ENCODE measurements at places on chromosomes 1 and 21.

- no peak for DNase-seq
Measured at GRCh38 chr1:12047120-12047876, 15.8 kb upstream of the TNFRSF8 start.

DNA sequence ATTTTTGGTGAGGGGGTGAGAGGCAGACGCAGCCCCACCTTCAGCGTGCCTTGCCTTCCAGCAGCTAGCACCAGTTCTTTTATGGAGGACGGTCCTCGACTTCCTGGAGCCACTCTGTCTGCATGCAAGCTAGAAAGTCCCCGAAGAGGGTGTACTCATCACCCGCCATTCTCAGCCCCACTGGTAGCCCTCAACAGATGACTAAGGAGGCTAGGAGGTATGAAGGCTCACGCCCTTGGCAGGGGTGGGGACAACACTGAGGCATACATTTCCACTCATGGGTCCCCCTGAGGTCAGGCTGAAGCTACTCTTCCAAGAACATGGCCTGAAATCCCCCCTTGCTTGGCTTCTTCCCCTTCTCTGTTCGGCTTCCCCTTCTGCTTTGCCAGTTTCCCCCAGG is 8.9 kb upstream of the PTPRF start:
- DNase-seq = no peak

DNA sequence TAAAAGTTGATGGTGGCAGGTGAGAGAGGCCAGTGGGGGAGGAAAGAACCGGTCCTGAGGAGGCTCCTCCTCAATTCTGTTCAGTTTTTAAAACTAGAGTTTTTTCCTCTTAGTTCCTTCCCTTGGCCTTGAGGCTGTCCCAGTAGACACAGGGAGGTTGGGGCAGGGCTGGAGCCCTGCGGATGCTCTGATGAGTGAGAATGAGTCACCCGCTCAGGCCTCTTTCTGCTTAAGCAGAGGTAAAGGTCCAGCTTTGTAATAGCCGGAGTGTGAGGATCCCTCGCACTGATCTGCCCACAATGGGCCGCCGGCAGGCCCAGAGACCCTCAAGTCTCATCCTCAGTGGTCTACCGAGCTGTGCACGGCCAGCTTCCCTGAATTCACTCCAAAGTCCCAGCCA is 49.6 kb upstream of the IRF2BP2 start:
- DNase-seq = no peak

DNA sequence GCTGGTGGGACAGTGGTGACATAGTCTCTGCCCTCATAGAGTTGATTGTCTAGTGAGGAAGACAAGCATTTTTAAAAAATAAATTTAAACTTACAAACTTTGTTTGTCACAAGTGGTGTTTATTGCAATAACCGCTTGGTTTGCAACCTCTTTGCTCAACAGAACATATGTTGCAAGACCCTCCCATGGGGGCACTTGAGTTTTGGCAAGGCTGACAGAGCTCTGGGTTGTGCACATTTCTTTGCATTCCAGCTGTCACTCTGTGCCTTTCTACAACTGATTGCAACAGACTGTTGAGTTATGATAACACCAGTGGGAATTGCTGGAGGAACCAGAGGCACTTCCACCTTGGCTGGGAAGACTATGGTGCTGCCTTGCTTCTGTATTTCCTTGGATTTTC is 58.4 kb downstream of the LAMC2 start:
- DNase-seq = no peak

- no peak for DNase-seq
Measured at GRCh38 chr1:48718705-48719104, 58.0 kb downstream of the BEND5 start.

DNA sequence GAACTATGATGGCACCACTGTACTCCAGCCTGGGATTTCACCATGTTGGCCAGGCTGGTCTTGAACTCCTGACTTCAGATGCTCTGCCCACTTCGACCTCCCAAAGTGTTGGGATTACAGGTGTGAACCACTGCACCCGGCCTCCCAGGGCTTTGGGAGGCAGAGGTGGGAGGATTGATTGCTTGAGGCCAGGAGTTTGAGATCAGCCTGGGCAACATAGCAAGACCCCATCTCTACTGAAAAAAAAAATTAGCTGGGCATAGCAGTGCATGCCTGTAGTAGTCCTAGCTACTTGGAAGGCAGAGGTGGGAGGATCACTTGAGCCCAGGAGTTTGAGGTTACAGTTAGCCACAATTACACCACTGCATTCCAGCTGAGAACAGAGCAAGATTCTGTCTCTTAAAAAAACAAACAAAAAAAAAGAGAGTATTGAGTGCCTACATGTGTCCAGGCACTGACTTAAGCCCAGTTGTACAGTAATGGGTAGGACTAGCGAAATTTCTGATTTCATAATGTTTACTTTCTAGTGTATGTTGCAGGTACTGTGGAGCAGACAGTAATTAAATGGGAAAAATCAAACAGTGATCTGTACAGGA is 4.2 kb downstream of the MANEAL start:
- no peak for DNase-seq
